ENCODE measurements at places on chromosomes 1 and 21.
A peak's percentile ranks its signal among the peaks of the same experiment; 100 is the strongest.

DNA sequence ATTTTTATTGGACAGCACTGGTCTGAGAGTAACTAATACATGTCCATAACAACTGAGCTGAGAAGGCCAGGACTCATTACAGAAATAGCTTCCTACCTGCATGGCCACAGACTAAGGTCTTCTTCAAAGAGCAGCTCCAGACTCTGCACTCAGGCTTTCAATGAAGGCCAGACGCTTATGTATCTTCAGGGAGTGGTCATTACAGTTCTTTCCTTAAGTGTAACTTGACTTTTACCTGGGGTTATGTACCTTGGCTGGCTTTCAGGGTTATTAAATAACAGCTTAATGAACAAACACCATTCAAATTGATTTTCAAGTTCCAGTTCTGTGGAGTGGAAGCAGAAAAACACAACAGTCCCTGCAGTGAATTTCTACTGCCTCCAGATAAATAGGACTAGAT is 23.8 kb upstream of the SLC22A15 start:
- no peak for DNase-seq

GRCh38 chr21:41817228-41817627 is 50.4 kb upstream of the RIPK4 start:
- DNase-seq, result peak; percentile 69

GRCh38 chr1:1173061-1173792 is 453 bp upstream of the TTLL10 start:
- no peak for DNase-seq

- no peak for DNase-seq
These were observed 809.3 kb downstream of the NCAM2 start for GRCh38 chr21:21807598-21807903.

DNA sequence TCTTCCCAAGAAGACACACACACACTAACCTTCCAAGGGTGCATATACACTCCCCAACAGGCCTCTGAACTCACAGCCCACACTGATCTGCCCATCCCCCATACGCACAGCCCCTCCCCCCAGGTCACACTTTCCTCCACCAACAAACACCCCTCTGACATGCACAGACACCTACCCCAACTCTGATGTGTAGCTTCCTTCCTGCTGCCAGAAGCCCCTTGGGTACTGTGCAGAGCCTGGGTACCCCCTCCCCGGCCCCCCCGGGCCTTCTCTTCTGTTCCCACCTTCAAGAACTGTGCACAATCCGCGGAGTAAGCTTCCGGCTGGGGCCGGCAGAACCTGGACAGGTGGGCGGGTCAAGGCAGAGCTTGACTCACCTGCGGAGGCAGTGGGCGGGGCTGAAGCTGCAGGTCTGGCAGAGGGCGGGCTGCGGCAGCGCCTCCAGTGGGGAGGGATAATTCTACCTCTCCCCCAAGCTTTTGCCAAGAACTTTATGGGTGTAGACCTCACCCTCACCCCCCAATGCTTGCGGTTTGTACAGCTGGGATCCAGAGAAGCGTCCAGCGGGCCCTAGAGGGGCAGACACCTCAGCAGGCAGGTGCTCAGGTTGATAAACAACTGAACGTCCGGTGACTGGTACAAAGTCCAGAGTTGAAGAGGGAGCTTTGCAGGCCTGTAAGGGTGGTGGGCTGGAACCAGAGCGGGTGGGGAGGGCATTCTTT is at the start of gene C1orf210:
C1orf210 (minus strand) TSS at position 313 of the 722 bp plus-strand sequence. CDS start 2,311 bp downstream, outside the sequence.
- DNase-seq, result no peak

- DNase-seq, result no peak
These were observed 2.8 kb downstream of the PAQR7 start for GRCh38 chr1:25872713-25873112.

DNA sequence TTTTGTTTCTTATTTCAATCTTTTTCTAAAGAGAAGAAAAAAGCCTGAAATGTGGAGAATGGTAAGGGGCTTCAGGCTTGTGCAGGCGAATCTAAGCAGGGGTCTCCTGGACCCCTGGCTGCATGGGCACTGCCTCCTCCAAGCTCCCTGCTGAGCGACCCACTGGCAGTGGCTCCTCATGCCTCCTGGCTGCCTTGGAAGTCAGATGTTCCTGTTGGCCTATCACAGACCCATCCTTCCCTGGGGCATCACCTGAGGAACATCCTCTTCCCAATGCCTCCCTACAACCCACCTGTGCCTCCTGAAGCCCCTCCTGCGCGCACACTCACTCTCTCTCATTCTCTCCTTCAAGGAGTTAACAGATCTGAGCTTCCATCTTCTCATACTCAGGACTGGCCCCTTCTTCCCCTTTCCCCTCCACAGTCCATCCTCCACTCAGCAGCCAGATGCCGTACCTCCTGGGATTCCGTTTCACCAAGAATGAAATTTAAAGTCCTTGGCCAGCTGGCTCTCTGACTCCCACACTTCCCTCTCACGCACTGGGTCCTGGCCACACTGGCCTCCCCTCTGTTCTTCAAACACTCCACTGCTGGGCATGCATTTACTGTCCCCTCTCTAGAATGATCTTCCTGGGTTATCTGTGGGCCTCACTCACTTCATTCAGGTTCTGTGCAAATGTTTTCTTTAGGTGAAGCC is 41.7 kb downstream of the AZIN2 start:
- DNase-seq, result no peak

GRCh38 chr1:204889681-204890383 is 19.2 kb downstream of the NFASC start:
- DNase-seq, result peak; percentile 44

- DNase-seq, result no peak
These were observed 134.4 kb upstream of the PTBP2 start for GRCh38 chr1:96587222-96587621.

DNA sequence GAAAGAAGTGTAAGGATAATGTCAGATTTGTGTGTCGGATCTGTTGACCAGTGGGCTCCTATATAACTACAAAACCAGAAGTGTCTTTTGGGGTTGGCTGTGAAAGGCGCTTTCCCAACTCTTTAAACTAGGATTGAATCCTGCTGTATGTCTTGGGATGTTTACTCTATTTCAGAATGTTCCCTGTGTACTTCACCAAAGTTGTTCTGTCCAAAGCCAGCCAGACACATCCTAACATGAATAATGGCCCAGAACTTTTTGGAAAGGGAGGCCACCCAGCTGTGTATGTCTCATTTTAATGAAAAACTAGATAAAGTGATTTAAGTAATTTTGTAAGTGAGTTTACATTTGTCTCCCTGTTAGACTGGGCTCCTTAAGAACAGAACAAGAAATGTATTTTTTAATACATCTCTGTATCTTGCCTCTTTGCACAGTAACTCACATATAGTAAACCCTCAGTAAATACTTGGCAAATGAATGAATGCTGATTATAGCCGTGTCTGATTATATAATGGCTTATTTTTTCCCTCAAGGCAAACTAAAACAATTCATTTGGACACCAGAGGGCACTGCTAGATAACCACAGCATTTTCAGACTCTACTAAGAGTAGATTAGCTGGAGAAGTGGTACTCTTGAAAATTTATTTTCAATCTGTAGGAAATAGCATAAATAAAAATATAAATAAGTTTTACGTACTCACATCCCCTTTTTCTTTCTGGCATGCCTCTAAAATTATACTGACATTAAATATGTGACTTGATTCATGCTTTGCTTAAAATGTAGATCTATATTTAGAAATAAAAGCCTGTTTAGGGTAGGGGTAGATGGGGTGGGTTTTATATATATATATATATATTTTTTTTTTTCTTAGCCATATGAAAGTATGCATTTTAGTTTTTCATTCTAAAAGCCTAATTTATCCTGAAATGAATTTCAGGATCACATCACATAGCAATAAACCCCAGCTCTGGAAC is 23.8 kb downstream of the TSEN15 start:
- peak; percentile 69 for DNase-seq

DNA sequence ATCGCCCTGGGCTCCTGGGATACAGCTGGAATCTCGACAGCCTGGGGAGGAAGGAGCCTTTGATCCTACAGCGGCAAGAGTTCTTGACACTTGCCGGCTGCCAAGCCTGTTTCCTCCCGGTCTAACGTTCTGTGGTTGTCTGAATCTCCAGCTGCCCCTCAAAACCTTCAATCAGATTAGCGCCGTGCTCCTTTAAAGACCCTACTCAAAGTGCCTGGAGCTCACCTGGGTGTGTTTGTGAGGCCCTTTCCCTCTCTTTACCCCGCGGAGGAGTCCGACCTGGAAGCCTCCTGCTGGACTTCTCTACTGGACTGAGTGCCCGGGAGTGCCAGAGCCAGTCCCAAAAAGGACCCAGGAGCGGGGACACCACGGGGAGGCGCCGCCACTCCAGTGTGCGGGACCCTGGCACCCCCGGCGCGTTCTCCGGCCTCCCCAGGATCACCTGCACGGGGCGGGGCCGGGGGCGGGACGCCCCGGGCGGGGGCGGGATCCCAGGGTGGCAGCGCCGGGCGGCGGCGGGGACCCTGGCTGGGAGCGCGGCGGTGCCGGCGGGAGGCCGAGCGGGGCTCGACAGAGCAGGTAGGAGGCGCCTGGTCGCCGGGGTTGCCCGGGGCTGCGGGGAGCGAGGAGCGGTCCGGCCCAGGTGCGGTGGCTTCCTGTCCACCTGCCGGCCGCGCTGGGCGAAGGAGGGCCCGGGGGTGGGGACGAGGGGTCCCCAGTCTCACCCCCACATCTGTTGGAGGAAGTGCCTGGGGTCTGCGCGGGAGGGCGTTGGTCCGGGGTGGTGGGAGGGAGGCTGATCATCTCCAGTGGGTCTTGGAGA is at the start of gene NCMAP:
NCMAP (plus strand) TSS at position 497 of the 823 bp plus-strand sequence. CDS start 39,344 bp downstream, outside the sequence.
- DNase-seq, result no peak

DNA sequence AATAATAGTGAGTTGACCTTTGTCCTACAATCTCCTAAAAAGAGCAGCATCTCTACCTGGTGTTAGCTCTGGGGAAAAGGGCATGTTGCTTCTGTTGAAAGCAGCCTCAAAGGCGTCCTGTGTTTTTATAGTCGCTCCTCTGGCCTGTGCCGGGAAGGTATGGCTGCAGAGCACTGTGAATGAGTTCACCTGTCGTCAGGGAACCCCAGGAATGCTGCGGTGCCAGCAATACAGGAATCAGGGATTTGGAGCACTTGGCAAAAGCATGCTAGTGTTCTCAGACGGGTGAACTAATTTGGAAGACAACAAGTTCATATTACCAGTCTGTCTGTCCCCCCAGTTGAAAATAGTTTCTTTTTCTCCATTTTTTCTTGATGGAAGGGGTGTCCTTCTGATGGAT is 60.3 kb upstream of the PGD start:
- DNase-seq, result no peak

DNA sequence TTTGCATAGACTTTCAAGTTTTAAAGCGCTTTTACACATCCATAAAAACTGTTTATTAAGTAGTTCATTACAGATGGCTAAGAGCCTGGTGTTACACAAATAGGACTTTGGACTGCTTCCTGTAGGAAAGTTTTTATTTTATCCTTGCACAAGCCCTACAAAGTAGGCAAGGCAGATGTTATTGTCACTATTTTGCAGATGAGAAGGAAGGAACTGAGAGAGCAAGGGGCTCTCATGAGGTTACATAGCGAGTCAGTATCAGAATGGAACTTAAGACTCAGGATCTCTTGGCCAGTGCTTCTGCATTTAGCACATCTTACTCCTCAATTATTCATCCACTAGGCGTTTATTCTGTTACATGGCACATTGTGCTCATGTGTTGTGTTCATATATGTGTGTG is 2.6 kb upstream of the MAPKAPK2 start:
- DNase-seq, result no peak

GRCh38 chr1:20233866-20234265 is 47.5 kb upstream of the PLA2G2C start:
- no peak for DNase-seq

DNA sequence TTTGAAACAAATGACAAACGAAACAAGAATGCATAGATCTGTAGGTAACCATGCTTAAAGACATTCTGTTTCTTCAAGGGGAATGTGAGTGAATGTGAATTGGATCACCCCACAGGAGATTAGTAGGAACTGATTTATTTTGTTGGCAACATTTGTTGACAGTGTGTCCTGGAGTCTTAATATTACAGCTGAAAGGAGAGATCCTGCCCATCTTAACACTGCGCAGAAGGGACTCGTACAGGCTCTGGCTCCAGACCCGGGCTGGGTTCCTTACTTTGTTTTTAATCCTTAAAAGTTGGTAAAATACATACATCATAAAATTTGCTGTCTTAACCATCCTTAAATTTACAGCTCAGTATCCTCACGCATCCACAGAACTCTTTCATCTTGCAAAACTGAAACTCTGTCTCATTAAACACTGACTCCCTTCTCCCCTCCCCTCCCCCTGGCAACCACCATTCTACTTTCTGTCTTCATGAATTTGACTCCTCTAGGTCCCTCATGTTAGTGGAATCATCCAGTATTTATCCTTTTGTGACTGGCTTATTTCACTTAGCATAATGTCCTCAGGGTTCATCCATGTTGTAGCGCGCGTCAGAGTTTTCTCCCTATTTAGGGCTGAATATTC is 74.1 kb downstream of the GALNT2 start:
- DNase-seq, result peak; percentile 85

- DNase-seq, result peak; percentile 95
These were observed 29.2 kb downstream of the EPHB2 start for GRCh38 chr1:22739648-22740385.

DNA sequence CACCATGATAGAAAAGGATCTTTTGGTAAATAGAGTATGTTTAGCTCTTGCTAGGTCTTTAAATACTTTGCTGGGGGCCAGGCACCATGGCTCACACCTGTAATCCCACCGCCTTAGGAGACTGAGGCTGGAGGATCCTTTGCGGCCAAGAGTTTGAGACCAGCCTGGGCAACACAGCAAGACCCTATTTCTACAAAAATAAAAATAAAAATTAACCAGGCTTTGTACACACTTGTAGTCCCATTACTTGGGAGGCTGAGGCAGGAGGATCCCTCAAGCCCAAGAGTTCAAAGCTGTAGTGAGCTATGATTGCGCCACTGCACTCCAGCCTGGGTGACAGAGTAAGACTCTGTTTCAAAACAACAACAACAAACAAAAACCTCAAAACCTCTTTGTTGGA is 1.1 kb upstream of the KCNE2 start:
- no peak for DNase-seq

- DNase-seq, result peak; percentile 99
These were observed 53.3 kb upstream of the SYT14 start for GRCh38 chr1:209884665-209885117.

GRCh38 chr1:170583186-170583585 is 51.2 kb downstream of the GORAB start:
- no peak for DNase-seq

DNA sequence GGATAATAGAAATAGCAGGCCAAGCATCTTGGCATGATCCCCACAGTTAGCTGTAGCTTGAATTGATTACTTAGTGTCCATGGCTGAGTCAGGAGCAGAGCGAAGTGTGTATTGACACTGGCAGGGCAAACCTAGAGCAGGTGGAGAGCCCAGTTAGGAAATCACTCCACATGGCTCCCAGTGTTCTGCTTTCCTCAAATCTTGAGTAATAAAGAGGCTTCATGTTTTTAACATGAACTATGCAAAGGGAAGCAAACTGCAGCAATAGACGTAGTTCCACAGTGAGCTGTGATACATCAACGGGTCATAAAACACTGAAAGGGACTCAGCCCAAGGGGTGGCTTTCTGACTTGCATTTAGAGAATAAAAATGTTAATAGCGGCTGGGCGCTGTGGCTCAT is 28.9 kb downstream of the RHEX start:
- no peak for DNase-seq

DNA sequence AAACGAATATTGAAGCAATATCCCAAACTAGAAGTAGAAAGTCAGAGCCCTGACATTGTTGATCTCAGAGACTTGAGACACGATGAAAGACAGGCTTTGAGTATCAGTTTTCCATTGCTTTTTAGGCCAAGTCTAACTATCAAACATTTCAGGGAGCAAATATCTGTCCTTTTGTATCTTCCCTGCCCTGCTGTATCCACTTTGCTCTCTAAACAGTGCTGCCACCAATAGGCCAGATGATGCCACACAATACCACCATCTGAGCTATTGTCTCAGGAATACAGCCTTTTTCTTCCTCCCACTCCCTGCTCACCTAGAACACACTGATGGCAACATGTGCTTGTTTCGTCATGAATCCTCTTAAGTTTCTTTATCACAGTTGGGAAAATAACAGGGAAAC is 62.6 kb upstream of the SPAG17 start:
- DNase-seq, result peak; percentile 23
